Activated CD8-positive, alpha-beta memory T cell treated with anti-CD3 and anti-CD28 coated beads for 1 hour (primary cell): ENCODE measurements at places on chromosomes 5 and 9.

GRCh38 chr5:137164961-137165360 is 334.2 kb downstream of the SPOCK1 start:
- DNase-seq, result no peak

DNA sequence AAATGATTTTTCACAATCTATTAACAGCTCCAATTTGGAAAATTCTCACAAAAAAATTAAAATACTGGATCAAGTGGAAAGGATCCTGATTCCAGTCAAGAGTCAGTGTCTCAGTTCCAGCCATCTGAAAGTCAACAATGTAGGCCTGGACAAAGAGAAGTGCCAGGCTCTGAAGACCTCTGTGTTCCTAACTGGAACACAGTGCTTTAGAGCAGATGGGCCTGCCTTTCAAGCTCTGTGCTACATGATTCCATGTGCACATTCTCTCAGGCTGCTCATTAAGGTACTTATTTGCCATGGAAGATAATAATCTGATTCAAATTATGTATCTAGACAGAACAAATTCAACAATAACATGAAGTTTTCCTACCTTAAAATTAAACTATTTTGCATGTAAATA is 30.2 kb upstream of the ALDH1A1 start:
- DNase-seq, result no peak

- DNase-seq, result no peak
These were observed 2.5 kb upstream of the SLC25A48 start for GRCh38 chr5:135831851-135832555.

- no peak for DNase-seq
These were observed 71.4 kb upstream of the FBXW11 start for GRCh38 chr5:172077664-172078425.

GRCh38 chr9:91817493-91818224 is 132.4 kb downstream of the ROR2 start:
- DNase-seq, result no peak

DNA sequence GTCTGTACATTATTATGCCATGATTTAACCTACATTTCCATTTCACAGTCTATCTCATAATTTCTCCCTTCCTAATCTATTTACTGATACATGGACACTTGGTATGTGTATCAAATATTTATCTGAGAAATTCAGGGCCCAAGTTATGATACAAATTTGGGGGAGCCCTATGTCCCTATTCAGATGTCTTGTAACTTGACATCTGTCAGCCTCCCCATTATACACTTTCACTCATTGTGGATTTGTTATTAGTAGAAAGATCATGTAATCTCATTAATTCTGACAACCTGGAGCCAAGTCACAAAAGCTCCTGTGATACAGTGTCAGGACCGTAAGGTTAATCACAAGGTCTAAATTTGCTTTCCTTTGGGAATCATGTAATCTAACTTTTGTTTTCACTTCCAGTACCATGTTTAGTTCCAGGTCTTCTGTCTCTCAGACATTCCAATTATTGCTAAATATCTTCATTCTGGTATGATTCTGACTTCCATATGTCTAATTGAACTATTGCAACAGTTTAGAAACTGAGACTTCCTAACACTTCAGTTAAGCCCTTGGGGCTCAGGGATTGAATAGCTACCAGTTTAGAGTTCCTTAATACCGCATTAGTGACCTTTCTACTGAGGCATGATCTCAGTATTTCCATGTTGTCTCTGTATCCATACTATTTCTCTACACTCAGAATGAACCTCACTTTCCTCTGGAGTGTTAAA is 182.9 kb upstream of the NUDT12 start:
- DNase-seq, result no peak

- DNase-seq, result no peak
These were observed 75.9 kb downstream of the RAD23B start for GRCh38 chr9:107358986-107359385.

DNA sequence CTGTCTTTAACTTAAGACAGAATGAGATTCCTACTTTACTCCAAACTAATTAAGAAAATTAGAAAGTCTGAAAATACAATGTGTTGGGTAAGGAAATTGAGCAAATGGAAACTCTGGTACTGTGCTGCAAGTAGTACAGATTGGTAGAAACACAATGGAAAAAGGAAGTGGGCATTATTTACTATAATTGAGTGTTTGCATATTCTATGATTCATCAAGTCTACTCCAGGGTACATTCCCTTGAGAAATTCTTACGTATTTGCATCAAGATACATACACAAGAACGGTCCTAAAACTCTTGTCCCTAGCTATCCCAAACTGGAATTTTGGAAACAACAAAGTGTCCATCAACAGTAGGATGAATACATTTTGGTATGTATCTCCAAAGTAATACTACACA is 123.5 kb upstream of the TARS1 start:
- no peak for DNase-seq
